ENCODE measurements at places on chromosomes 4 and X.

DNA sequence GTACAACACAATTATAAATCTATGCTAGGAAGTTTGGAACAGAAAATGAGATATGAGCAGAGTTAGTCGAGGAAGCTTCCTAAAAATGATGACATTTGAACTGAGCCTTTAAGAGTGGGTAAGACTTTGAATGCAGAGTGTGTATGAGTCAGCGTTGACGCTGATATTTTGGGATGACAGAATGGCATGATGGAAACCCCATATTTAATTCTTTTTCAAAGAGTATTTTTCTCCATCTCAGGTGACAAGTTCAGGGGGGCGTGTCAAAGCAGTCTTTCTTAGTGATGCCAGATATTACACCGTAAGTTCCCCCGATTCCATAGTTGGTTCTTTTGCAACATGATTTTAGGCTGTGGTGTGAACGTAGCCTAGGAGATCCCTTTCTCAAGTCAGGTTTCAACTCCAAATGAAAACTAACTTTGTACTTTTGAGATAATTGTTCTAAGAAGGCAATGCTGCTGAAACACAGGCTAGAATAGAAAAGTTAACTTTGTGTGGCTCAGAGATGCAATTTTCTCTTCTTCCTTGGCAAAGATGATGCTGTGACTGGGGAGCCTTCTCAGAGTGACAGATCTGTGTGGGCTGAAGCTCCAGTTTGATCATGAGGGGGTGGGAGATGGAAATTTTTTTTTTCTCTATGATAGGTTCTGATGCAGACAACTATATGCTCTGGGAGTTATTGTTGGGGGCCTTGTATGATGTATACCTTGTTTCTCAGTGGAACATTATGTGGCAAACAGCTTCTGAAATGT is 59.2 kb downstream of the GLUD2 start:
- DNase-seq: no peak

DNA sequence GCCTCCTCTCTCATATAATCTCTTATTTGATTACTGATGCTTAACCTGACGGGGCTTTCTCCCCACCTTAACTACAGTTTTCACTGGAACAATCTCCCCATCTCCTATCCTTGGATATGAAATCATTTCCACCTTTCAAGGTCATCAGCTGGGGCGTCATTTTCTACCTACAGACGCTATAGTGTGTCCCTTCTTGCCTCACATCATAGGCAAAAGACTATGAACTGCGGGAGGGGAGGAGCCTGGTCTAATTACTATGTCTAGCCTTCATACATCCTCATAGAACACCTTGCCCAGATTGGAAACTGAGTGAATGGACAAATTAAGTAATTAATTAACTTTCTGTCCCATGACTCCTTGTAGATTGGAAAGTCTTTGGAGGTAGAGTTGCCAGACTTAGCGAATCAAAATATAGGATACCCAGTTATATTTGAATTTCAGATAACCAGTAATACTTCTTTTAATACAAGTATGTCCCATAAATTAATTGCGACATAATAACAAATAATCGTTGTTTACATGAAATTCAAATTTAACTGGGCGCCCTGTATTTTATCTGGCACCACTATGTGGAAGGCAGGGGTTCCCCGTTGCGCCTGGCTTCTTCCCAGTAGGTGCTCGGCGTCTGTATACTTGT is 752 bp upstream of the ATP6AP2 start:
- DNase-seq: peak; percentile 13

DNA sequence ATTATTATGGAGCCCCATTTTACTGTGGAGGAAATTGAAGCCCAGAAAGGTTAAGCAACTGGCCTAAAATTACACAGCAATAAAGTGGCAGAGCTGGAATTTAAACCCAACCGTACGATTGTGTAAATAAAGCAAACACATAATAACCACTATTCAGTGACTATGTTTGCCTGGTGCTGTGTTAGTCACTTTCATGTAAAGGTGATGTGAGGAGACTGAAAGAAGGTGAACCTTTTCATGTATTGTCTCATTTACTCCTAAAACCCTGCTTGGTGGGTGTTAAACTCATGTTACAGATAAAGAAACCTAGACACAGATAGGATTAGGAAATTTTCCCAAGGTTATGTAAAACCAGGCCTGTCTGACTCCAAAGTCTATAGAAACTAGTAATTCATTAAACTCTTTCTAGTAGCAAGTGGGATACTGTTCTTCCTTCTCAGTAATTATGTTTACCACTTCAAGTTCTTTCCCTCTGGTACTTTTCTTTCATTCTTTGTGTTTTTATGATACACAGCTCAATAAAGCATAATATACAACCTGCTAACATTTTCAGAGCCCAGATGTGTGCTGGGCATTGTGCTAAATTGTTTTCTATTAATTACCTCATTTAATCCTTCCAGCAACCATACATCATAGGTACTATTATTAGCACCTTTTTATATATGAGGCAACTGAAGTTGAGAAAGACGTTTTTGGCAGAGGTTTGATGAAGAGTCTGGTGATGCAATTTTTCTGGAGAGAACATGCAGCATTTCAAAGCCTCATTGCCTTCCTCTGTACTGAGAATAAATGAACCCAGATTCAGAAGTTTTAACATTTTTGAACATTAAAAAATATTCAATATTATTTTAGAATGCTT is 202.7 kb downstream of the SPRY1 start:
- no peak for DNase-seq

- no peak for DNase-seq
Observed at GRCh38 chrX:34146906-34147305, 14.8 kb upstream of the FAM47A start.

DNA sequence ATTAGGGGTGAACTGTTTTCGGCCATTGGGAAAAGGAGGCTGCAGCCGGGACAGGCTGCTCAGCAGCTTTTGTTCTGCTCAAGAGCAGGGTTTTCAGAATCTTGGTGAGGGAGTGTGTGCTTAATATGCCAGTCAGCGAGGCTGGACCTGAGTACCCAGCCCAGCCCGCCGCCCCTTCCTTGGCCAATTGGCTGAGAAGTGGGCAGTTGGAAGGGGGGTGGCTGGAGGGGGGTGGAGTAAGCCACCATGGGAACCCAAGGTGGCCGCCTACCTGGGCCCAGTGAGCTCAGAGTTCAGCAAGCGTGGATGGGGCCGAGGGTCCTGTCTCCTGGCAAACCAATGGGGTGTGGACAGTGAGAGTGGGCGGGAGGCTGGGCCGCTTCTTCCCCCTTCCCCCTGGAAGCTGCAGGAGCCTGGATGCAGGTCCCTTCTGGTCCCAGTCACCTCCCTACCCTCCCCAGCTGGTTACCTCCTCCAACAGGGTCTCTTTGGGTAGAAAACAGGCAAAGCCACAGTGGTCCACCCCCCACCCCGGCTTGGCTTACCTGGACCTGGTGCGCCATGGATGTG is 52.5 kb downstream of the SORCS2 start:
- DNase-seq: no peak

GRCh38 chrX:120029354-120029753 is 48.1 kb downstream of the RHOXF2B start:
- no peak for DNase-seq

DNA sequence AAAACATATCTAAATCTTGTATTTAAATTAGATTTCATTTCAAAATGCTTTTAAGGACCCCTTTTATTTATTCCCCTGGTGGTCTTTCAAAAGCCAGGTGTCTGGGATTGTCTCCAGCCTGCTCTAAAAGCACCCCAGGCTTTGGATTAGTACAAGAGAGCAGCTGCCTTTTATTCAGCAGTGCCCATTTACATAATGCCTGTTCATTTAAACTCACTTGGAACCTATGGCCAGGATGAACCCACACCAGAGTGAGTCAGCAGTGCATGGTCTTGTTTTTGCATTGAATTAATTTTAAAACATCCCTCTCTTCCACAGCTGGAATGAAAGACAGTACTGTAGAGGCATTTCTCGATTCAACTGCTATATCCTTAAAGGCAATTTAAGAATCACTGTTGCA is 64.1 kb upstream of the TENM3 start:
- no peak for DNase-seq

- no peak for DNase-seq
Observed at GRCh38 chrX:72536542-72536941, 36.1 kb downstream of the HDAC8 start.

Measured in CD4-positive, alpha-beta T cell treated with Interleukin-21 for 1 hour (primary cell).